Activated naive CD8-positive, alpha-beta T cell treated with anti-CD3 and anti-CD28 coated beads, Interleukin-2, amount 10 ng/mL, durations not matched to agents 7 days and 5 days (primary cell): ENCODE measurements at places on chromosomes 4 and X.
A peak's percentile ranks its signal among the peaks of the same experiment; 100 is the strongest.

DNA sequence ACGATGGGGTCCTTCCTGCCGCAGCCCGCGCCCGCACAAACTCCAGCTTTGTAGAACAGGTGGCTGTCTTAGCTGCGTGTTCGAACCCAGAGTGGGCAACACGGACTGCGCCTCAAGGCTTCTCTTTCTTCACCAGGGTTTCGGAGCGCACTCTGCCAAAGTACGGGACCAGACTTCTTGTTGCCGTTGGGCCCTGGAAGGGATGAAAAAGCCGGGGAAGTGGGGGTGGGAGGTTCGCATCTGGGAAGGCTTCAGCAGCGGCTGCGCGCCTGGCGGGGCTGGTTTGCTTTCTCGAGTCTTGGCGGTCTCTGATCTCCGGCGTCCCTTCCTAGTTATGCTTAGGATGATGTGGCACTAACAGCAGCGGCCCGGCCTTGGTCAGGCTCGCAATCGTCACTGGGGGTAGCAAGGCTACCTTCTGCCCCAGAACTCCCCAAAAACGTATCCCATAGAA is 673 bp downstream of the PARM1 start:
- DNase-seq = no peak

DNA sequence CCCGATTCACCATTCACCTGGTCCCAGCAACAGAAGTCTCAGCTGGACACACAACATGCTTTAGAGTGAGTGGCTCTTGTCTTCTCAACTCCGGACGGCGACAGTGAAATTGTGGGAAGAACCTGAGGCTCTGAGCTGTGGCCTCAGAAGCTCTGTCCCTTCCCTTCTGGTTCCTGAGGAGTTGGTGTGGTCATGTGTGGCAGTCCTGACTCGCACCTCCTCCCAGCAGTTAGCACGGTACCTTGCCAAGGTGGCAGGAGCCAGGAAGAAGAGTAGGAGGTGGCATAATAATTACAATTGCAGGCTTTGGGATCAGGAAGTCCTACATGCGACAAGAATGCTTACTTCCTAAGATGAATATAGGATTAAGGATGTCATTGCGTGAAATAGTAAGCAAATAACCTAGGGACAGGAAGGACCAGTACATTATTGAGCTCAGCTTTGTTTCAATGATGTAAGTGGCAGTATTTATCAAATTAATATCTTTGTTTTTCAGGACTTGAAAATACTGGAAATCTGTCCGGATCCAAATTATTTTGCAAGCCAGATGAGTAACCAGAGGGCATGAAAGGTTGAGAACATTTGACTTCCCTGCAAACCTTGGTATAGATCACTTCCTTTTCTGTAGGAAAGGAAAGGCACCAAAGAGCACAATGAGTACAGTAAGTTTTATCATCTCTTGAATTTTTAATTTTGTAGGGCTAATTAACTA is 21.1 kb downstream of the RNF4 start:
- no peak for DNase-seq

- no peak for DNase-seq
Measured at GRCh38 chr4:86657382-86657781, 63.3 kb downstream of the PTPN13 start.

DNA sequence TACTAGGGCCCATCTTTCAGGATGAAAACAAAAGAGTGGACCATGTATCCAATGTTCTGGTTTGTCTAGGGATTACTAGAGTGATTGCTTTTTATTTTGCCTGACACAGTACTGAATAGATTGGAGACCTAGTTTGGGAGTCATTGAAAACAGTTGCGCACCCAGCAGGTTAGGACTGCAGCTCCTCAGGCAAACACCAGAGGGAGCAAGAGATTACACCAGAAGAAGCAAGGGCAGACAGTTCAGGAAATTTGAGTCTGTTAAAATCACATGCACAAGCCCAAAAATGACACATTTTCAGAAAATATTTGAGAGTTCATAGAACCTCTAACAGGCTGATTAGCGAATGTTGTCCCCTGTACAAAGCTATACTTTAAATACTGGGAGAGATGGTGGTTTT is 55.6 kb downstream of the CYLC1 start:
- no peak for DNase-seq

DNA sequence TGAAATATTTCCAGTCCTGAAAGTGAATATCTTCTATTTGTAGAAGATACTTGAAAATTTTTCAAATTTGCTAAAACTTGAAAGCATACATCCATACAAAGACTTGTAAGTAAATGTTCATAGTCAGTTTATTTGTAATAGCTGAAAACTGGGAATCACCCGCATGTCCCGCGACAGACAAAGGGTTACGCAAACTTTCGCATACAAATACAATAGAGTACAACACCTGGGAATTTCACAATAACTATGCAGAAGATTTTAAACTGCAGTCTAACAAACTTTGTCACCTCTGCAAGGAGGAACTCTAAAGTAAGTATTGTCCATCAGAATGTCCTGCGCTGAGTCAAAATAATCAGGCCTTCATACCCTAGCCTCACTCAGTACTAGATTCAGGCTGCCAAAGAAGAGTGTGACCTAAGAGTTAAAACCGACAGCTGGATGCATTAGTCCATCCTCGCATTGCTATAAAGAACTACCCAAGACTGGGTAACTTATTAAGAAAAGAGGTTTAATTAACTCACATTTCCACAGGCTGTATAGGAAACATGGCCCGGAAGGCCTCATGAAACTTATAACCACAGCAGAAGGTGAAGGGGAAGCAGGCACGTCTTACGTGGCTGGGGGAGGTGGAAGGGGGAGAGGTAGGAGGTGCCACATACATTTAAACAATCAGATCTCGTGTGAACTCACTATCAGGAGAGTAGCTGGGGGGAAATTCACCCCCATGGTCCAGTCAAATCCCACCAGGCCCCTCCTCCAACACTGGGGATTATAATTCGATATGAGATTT is 60.4 kb downstream of the MMRN1 start:
- DNase-seq = no peak

DNA sequence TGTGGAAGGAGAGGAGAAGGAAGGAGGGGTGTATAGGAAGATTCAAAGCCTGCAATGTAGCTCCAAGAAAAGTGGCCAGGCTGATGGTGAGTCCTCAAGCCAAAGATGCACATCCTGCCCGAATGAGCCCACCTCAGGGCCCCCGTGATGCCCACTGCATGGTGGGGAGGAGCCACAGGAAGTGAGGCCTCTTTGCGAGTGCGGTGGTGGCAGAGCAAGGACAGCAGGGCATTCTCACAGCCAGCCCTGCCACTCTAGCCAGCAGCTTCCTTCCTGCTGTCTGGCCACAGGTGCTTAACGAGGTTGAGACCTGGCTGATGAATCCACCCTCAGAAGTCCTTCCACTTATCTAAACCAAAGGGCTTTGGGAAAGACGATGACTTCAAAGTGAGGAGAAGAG is 55.8 kb downstream of the BCOR start:
- DNase-seq = peak; percentile 33

DNA sequence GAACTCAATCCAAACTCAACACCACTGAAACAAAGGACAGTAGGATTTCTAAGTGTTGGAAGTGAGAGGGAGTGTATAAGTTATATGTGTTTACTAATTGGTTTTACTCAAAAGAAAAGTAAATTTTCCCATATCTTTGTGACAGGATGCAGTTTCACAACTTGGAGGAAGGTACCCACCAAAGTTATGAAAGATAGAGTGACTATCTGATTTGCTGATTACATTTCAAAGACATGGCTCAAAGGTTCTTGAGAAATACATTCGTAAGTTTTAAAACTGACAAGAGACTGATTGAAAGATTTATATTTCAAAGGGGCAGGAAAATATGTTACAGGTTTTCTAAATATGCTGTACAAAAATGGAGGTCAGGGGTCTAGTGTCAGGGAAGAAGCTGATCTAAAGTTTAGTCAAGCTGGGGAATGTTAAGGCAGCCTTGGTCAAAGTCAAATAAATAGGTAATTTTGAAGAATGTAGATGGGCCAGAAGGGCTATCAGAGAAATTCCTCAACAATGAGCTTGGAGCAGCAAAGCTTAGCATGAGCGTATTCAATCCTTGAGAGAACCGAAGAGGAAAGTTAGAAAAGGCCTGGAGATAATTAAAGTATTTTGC is 9.7 kb upstream of the COMMD8 start:
- no peak for DNase-seq

DNA sequence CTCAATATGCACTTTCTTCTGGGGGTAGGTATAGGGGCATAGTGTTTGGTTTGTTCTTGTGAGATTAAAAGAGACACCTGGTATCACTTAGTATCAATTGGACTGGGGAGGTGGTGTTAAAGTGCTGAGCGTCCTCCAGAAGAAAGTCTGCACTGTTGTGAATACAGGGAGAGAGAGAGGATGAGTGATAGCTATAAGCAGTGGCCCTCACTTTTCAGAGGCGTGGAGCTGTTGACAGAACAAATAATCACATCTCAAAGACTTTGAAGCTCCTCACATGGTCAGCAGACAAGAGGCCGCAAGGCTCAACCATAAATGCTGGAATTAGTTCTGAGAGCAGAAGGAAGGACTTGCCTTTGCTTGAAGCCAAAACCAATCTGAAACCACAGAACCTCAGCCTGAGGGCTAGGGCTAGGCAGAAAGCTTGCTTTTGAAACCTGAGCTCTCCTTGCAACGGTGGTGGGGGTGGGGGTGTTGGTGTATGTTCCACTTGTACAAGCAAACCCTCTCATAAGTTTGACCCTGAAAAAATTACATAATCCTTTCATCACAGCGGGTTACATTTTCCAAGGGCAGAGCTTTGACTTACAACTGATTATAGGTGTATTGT is 123.2 kb upstream of the SCML1 start:
- DNase-seq = peak; percentile 29

DNA sequence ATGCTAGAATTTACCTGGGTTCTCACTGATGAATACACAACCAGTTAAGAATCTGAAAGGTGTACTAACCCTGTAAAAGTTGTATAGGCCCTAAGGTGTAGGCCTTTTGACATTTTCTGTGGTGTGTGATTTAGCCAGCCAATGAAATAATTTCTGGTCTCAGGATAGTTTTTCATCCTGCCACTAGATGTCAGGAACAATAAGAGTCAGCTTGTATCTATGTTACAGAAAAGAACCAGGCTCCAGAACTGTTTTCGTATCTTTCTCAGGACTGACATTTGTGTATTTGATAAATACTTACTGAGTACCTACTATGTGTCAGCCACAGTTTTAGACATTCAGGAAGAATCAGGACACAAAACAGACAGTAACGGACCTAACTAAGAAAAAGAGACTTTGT is 673.6 kb upstream of the TENM3 start:
- no peak for DNase-seq

DNA sequence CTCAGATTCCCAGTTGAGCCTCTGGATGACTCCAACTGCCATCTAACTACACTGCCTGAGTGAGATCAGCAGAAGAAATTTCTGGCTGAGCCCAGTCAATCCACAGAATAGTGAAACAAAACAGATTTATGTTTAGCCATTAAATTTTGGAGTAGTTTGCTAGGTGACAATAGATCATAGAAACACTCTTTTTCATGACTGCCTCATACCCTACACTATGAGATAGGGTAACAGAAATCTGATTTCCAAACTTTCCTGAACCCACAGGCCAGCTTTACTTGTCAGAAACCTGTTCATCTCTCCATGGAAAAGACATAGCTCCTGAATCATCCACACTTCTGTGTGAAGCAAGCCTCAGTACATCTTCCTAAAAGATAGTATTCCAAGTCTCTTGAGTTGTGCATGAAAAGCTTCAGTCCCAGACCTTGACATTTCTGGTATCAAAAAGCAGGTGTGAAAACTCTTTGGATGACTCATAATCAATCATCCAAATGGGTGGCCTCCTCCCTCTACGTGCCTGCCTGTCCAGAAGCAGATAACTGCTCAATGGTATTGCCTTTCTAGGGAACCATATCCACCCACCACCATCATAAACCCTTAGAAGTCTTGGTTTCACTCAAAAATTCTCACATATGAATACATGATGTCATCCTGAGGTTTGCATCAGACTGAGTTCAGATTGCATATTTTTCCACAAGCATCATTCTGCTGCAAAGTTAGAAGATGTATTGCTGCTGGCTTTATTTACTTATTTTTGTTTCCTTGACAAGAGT is 47.5 kb upstream of the RAP2C start:
- DNase-seq = no peak

DNA sequence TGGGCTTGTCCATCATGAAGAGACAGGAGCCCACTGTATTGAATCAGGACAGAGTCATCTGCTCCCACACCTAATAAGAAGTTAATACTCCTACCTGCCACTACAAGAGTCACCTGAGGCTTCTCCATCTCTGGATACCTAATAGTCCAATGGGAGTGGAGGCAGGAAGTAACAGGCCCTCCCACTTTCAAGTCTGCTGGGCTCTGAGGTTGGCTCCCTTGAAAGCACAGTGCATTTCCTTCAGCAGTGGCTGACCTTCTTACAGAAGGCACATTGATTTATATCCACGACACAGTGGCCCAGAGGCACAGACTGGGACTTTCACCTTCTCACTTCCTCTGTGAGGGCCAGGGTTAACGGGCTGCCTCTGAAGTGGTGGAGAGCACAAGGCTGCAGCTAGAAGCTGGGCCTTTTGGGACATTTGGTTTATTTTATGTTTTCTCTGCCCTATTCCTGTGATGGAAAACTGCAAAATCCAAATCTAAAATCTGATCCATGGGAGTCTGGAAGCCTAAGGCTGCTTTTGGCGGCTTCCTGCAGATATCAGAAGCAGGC is 38.1 kb downstream of the FRG2 start:
- DNase-seq = no peak

- no peak for DNase-seq
Measured at GRCh38 chrX:137482136-137482535, 83.8 kb upstream of the ZIC3 start.

GRCh38 chrX:148984238-148984637 is 483.8 kb downstream of the AFF2 start:
- no peak for DNase-seq

DNA sequence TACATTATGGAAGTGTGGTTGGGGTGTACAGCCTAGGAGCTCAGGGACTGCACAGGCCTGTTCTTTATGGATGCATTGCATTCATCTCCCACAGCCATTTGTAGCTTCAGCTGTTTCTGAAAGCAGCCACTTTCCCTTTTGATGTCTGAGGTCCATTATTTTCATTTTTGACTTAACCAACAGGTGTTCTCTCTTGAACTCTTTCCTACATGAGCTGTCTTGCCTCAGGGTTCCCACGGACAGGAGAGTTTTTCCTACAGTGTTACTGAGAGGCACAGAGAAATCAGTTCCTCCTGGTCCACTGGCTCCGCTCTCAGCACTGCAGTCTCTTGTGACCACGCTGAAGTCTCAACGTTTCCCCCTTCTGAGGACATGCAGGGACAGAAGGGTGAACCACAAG is 87.2 kb downstream of the RASL11B start:
- no peak for DNase-seq

DNA sequence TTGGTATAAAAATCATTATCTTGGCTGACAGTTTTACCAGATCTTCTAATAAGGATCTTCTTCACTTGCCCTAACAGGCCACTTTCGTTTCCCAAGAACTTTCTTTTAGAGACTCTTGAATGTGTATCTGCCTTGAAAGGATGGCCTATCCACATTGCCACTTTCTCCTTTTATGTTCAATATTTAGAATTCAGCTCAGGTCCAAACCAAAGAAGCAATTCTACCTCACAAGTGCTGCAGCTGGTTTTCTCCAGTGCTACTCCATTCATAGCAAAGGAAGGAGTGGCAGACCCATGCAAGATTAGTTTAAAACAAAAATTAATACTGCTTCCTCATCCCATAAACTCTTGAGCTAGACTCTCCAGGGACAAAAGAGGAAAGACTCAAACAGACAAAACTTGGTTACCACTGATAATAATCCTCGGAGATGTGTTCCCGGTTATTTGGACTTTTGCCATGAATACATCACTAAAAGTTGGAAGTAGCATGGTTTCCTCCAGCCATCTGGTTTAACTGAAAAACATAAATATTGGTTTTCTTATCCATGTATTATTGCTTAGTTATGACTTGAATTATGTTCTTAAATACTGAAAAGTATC is 401.8 kb downstream of the PABPC4L start:
- no peak for DNase-seq
